ENCODE measurements at places on chromosomes 4 and X. TPM values are rescaled to one million over a fixed set of nuclear protein-coding genes. Genes with fewer than 3 reads are reported as not detected.

USP17L21 gene
- total RNA-seq: not detected

PAGE1 gene
- total RNA-seq: not detected

CMC4 gene
- 10.3 TPM for total RNA-seq

TBX22 gene
- total RNA-seq: not detected

- DNase-seq: no peak
Measured at GRCh38 chrX:1450361-1451161, 2.1 kb downstream of the ASMTL start.

DNA sequence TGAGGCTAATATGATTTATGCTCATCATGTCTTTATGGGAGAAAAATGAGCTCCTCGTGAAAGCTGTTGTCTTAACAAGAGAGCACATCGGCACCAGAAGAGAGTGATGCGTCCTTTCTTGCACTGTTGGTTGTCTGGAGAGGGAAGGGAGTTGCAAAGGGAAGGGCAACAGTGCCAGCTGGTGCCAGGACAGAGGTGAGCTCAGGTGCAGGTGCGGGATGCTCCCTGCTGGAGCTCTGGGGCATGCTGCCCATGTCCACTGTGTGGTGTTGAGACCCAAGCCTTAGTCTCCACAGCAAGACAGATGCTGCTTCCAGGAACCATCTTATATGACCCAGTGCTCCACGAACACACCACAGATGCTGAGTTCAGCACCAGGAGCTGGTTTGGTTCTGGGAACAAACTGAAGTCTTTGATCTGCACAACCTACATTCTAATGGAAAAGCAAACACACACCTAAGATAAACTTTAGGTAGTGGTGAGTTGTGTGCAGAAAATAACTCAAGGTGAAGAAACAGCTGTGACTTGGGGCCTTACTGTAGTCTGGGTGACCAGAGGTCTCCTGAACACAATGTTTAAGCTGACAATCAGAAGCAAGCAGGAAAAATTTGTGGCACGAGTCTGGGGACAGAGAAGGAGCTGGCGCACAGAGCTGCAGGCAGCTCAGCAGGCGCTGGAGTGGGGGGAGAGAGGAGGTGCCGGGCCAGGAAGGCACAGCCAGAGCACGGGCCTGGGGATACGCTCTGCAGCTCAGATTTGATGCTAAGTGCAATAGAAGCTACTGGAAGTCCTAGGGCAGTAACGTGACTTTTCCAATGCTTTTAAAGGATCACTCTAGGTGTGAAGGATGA lies 73.2 kb downstream of the HAUS3 start:
- DNase-seq: no peak

DNA sequence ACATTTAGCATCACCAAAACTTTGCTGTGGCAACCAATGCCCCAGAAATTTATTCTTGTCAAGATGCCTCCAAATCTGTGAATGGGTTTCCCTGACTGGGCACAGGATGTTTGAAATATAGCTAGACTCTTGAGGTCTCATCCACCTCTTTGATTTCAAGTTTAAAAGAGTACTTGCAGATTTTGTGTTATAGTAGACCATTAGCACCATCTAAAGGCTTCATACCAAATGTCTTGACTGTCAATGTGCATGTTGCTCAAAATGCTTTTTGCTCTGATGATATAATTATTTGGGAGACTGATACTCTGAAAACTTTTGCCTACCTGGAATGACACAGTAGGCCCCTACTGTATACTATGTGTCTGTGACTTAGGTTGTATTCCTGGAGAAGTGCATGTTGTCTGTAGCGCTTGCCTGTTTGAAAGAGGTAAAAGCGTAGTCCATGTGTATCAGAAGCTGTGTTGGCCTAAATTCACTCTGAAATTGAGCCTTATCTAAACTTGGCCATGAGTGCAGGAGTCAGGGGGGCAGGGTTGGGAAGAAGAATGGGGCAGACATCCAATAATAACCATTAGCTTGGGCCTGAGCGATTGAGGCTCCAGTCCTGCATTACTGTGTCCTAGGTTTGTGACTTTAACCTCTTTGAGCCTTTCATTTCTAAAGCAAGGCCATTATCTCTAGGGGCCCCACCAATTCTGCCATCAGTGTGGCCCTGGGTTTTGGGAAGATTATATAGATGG lies 33.8 kb downstream of the NDP start:
- DNase-seq: peak; percentile 13

DNA sequence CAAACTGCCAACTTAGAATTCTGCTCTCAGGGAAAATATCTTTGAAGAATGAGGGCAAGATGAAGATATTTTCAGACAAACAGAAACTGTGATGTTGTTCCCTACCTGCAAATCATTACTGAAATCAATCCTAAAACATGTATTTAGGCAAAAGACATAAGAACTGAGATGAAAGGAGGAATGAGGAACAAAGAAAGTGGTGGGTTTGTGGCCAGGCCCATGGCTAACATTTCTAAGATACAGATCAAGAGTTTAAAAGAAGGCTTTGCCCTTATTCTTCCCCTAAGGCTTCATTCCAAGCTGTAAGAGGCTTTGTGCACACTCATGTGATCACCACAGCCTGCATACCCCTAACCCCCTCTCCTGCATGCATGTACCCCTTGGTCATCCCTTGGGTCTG lies 46.5 kb downstream of the ADGRG2 start:
- DNase-seq: no peak

- DNase-seq: no peak
Measured at GRCh38 chr4:109291707-109292238, 10.7 kb downstream of the COL25A1 start.

GRCh38 chr4:57910151-57910550 lies 800.0 kb upstream of the IGFBP7 start:
- DNase-seq: no peak

- no peak for DNase-seq
Measured at GRCh38 chrX:38900719-38901118, 99.5 kb downstream of the MID1IP1 start.

- DNase-seq: peak; percentile 6
Measured at GRCh38 chrX:15750611-15751154, 12.6 kb downstream of the CA5B start.

DNA sequence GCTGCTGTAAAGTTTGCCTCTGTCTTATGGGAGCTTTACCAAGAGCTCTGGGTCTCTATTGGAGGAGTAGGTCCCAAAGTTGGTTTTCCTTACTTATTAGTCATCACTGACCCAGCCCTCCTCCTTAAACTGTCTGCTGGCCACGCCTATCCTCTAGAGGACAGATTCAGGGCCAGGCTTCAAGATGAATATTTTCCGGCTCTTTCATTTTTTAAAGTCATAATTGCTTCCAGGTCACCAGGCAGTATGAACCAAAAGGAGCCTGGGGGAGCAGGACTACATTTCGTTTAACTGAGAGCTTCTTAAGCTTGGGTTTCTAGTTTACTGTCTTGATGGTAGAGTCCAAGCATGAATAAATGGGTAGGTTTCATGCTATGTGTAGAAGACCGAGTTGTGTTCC lies 13.7 kb downstream of the BCORL1 start:
- DNase-seq: peak; percentile 54

GRCh38 chr4:140116442-140117104 lies 37.4 kb downstream of the MAML3 start:
- DNase-seq: peak; percentile 57

DNA sequence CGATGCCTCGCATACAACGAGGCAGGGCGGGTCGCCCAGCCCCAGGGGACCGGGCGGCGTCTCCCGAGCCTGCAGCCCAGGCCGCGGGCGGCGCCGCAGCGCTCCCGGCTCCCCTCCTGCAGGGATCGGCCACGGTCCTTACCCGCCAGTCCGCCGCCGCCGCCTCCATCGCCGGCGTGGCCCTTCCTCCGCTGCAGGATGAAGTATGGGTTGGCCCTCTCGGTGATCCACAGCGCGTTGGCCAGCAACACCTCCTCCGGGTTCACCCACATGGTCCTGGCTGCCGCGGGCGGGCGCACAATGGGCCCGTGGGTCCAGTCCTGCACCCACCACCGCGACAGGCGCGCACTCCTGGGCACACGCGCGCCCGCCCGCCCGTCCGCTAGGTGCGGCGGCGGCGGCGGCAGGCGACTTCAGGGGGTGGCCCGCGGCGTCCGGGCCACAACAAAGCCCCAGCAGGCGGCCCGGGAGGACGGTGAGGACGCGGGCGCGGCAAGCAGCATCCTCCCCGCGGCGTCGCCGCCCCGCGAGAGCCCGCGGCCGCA lies 339 bp downstream of the TBC1D9 start:
- DNase-seq: peak; percentile 40

- no peak for DNase-seq
Measured at GRCh38 chr4:37662251-37662650, 23.9 kb downstream of the RELL1 start.

All from fibroblast of lung (primary cell).